ENCODE measurements at places on chromosomes 3 and 15.
A peak's percentile ranks its signal among the peaks of the same experiment; 100 is the strongest.

DNA sequence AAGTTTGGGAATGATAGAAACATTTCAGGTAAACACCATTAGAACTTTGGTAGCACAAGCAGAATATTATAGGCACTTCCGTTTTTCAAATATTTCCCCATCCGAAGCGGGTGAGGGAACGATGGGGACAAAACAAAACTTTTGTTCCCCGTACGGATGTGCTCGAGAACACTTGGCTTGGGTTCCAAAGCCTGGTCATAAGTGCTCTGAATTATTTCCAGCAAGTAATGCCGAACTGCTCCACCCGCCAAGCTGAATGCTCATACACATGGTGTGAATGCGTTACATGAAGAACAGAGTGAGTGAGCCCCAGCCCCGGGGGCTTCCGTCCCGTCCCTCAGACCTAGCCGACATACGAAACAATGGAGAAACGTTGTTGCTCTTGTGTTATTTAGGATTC lies 438.2 kb upstream of the ARRDC4 start:
- DNase-seq: no peak

DNA sequence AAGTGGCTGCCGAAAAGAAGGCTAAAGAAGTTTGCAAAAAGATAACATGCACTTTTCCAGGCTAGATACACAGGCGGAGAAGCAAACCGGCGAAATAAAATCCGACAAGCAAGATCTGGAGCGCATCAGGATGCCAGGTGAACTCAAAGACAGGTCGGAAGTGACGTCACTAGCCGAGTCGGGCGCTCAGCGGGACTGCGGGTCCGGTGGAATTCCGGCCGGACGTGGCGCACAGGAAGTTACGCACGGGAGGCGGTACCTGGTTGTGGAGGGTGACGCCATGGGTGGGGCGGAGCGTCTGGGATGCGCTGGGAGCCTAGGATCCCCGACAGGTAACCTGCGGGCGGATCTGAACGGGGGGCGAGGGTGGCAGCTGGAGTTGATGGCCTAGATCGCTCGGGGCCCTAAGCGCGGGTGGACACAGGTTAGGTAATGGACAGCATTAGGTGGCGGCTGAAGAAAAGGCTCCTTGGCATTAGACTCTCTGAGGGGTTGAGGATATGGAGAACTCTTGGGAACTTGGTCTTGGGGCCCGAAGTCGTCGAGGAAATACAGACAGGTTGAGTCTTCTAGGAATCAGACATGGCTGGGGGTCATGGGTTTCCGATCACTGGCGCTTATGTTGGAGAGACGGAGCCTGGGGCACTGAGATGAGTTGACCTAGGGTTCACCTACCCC lies 29.0 kb upstream of the EHHADH start:
- peak; percentile 91 for DNase-seq

DNA sequence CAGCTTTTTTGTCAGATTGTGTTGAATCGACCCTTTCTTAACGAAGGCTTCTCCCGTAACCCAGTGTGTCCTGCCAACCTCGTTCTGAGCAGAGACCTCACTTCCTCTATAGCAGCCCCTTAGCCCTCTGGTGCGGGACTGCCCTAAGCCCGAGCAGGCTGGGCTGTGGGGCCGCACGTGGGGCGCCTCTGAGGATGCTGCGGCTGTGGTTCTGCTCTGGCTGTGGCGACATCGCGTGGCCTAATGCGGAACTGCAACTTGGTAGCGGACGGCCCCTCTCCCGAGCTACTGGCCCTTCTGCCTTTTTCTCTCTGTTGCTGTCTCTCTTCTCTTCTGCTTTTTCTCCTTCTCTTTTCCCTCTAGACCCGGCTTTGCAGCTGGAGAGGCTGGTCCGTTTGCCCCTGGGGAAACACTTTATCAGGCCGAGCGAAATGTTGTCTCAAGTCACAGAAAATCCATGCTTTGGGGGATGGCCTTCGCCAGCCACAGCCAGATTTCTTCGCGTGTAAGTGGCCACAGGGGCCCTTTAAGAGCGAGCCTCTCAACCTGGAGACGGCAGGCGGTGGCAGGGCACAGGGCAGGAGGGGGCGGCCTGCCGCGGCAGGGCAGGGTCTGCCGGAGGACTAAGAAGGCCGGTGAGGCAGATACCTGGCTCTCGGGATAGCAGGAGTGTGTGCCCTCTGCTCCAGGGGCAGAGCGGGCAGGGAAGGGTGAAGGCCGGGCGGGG lies 19.4 kb upstream of the KIF23 start:
- DNase-seq: peak; percentile 90

GRCh38 chr15:50978580-50978979 lies 70.1 kb downstream of the AP4E1 start:
- DNase-seq: no peak

All from NB4 (cell line).